Effector CD8-positive, alpha-beta T cell (primary cell): ENCODE measurements at places on chromosomes 4 and X.

DNA sequence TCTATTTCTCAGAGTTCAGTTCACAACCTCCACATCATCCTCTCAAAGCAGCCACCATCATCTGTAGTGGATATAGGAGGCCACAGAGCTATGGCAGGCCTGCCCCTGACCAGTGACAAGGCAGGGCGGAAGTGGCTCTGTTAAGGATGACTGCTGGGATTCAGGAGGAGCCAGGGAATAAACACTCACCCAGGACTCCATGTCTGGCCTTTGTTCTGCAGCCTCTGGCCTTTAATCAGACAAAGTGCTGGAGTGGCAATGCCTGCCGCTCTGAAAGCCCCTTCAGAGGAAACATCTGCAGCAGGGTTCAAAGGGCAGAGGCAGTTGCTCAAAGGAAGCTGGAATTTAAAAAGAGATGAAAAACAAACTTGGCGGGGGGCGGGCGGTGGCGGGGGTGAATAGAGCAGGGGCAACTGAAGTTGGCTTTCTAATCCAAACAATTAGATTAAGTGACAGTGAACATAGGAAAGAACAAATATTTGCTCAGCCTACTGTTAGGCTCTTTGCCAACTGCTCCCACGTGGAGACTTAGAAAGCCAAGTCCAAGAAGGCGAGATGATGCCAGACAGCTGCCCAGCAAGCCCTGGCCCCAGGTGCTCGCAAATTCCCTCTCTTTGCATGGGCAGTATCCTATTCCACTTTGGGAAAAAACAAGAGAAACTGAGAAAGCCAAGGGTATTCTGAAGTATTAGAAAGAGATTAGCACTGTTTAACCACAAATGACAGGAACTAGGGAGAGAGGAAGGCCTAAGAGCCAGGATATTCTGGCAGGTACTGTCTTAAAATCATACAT is 5.5 kb downstream of the MPP1 start:
- no peak for DNase-seq

- DNase-seq: peak; percentile 1
Measured at GRCh38 chrX:54495814-54496516, at the start of gene FGD1. FGD1 (minus strand) TSS chrX:54496234; CDS start chrX:54495432, 802 bp downstream.

DNA sequence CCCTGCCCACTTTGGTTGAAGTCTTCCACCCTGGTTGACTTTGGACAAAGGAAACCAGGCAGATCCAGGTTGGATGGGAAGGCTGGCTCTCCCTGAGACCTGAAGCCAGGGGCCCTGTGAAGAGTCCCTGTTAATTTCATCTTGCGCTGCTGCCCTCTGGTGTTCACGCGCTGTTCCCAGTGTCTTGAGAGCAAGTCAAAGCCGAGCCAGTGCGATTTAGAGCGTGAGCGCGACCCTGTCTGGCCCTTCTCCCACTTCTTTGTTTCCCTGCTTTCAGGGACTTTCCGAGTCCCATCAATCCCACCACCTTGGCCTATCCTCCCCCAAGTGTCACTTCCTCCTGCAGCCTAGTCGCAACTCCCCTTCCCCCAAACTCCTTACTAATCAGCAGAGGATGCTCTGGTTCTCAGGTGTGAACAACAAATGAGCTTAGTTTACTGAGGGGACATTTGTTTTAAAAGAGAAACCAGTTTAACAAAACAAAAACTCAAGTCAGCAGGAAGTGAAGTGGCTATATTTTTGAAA is 25.8 kb upstream of the CHRNA9 start:
- DNase-seq: no peak

DNA sequence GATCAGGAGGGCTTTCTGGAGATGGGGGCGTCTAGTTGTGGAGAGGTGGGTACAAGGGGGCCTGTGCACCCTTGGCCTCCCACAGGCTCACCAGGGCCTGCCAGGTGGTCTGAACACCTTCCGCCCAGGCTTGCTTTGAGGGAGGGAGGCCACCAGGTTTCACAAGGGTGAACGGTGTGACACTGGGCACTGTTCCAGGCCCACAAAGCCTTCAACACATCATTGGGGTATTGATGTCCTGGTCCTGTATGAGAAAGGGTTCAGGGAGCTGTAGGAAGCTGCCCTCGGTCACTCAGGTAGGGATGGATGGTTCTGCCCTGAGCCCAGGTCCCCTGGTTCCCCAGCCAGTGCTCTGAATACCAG is 6.0 kb downstream of the HTRA3 start:
- DNase-seq: no peak

DNA sequence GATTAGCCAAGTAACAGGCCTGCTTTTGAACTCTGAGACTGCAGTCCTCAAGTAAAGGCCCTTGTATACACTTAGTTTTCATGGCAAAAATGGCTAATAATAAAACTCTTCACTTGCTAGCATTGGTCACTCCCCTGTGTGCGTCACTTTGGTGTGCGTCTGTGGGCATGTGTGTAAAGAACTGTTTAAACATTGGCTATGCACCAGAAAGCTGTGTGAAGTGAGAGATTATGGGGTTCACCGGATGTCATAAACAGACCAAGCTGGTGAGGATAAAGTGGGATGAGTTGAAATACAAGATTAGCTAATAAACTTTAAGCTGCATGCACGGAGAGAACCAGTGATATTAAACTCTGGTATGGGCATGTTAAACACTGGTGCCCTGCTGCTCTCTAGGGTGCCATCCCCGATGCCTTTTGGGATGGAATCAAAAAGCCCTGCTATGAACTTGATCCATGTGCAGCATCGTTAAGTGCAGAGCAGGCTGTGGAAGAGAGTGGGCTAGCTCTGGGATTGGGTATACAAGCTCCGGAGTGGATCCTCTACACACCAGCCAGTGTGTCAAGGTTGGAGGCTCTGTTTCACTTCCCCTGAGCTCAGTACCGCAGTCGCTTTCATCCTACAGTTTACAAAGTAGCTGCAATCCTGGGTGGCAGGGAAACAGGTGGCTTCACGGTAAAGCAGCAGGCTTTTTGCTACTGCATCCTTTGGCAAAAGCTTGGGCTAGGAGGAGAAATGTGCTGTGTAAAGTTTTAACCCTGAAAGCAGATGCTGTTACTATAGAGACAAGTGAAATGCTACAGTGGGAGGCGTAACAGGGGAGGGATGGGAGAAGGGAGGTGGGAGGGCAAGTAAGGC is 108.3 kb upstream of the SLC4A4 start:
- no peak for DNase-seq

- DNase-seq: no peak
Measured at GRCh38 chr4:47198791-47199190, 167.4 kb downstream of the GABRB1 start.

DNA sequence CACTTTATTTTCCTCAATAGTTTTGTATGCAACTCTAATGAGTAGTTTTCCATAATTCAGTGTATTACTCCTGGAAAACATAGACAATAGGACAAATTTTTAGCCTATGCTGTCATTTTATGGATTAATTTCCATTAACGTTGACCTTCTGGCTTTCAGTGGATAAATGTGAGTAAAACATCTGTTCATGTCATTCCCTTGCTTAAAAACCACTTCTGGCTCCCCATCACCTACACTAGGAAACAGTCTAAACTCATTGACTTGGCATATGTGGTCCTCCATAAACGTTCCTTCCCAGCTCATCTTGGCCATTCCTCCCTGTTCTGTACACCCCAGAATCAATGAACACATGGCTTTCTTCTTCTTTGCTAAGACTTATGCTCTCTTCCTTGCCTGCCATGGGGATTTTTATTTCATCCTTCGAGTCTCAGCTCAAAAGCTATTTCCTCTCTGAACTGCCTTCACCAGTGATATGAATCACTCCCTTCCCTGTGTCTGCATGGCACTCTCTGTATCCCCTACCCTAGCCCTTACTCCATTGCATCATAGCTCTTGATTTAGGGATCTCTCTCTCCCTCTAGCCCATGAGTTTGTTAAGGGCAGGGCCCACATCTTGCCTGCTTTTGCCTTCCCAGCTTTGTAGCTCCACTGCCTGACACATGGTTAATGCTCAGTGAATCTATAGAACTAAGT is 34.8 kb downstream of the DOCK11 start:
- no peak for DNase-seq

DNA sequence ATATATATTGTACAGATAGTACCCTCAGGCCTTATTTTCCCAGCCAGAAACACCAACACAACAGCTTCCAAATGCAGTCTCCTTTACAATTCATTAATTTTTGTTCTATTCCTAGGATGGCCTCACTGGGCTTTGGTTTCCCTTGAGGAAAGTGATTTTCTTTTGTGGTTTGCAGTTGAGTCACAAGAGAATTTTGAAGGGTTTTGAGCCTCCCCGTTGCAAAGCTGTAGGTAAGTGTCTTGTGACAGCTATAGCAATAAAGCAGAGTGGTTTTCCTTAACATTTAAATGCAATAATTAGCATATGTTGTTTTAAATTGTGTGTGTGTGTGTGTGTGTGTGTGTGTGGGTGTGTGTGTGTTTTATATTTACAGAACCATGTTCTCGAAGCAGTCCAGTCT is 54.1 kb upstream of the WDR17 start:
- no peak for DNase-seq

DNA sequence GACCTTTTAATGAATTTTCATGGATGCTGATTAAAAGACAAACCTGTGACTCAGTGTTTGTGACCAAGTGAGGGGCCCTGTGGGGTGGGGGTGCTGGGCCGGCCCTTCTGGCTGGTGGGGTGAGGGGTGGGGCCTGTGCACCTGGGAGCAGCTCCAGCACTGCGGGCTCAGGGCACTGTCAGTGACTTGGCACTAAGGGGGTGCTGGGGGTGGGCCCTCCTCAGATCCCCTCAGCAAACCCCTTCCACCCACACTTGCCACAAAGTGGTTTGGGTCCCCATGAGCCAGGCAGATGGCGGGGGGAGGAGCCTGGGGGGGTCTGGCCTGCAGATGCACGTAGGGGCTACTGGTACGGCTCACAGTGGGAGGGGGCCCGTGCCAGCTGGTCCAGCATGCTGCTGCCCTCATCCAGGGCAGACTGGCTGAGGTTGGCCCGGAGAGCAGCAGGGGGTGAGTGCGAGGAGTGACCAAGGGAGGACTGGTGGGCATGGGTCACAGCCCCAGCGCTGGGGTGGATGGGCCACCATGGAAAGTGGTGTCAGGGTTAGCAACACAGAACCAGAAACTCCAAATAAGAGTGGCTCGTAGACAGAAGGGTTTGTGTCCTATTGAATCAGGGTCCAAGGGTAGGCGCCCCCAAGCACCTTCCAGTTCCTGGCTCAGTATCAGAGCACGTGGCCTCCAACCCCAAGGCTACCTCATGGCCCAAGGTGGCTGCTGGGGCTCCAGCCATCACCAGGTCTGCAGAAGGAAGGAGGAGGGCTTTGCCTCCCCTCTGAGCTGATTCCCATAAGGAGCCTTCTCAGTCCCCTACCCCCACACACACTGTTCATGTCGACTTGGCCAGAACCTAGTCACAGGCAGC is 10.1 kb downstream of the NKX1-1 start:
- no peak for DNase-seq
